D341Med (cell line): ENCODE measurements at places on chromosomes 13 and 19.

DNA sequence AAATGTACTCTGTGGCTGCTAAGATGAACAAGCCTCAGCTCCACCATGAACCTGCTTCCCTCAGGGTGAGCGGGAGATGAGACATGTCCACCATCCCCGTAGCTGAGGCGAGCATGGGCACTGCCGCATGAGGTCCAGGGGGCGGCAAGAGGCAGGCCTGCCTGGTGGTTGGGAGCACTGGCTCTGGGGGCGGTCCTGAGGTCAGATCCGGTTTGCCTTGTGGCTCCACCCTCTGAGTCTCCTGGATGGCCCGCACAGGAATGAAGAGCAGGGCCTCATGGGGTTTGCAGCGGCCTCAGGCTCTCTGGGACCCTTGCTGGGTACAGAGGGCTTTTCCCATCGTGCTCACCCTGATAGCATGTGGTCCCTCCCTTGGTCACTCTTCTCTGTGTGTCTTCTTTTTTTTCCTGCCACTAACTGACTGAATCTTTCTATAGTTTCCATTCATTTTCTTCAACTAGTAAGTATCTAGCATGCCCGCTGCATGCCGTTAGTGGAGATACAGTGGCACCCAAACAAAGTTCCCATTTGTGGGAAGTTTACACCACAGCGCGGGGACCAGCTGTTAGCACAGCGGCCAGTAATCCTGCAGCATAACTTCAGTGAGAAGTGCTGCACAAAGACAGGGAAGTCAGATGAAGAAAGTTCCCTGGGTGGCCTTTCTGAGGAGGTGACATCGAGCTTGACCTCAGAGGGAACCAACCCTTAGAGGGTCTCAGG lies 37.3 kb downstream of the CAPN12 start:
- no peak for DNase-seq

GRCh38 chr13:31962731-31963370 lies 68.7 kb upstream of the FRY start:
- no peak for DNase-seq

DNA sequence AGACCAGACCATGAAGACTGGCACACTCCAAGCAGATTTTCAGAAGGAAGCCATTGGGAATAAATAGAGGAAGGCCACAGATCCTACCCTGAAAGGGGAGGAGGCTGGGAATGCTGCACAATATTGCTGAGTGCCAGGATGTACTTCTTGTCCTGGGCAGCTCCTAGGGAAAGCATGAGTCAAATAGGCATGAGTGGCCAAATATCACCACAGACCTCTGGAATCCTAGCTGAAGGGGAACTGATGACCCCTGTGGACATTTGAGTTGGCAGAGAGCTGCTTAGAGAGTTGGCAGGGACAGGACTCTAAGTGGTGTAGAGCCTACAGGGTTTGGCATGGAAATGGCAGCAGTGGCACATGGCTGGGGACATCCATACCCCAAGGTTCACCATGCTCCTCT lies 234.3 kb upstream of the TRPC4 start:
- no peak for DNase-seq

- DNase-seq = no peak
These were observed 93.9 kb downstream of the COL4A2 start for GRCh38 chr13:110400786-110401533.

DNA sequence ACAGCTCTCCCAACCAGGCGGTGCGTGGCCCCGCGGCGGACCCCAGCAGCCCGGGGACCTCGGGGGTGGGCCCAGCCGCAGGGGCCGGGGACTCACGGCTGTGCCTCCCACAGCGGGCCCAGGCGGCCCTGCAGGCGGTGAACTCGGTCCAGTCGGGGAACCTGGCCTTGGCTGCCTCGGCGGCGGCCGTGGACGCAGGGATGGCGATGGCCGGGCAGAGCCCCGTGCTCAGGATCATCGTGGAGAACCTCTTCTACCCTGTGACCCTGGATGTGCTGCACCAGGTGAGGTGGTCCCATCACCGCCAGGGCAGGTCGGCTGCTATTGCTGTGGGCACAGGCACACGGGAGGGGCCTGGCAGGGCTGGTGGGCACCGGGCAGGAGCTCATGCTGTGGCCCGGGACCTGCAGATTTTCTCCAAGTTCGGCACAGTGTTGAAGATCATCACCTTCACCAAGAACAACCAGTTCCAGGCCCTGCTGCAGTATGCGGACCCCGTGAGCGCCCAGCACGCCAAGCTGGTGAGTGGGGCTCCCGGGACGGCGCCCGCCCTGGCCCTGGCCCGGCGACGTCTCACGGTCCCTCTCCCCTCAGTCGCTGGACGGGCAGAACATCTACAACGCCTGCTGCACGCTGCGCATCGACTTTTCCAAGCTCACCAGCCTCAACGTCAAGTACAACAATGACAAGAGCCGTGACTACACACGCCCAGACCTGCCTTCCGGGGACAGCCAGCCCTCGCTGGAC lies 7.3 kb downstream of the PTBP1 start:
- DNase-seq = no peak
